ENCODE measurements at places on chromosomes 1 and 21. TPM values are rescaled to one million over a fixed set of nuclear protein-coding genes. Genes with fewer than 3 reads are reported as not detected.
A peak's percentile ranks its signal among the peaks of the same experiment; 100 is the strongest.

GRCh38 chr1:152141971-152142584 lies 16.9 kb downstream of the RPTN start:
- no peaks in the 10 kb centered on the region for H3K36me3 ChIP-seq
- no peaks in the 10 kb centered on the region for H3K27me3 ChIP-seq
- H3K4me1 ChIP-seq = no peaks in the 10 kb centered on the region
- no peak overlapping the region for H3K27ac ChIP-seq

GRCh38 chr1:39157304-39157703 lies 47.2 kb upstream of the MACF1 start:
- H3K27ac ChIP-seq = peak overlapping the region; percentile 14
- no peak overlapping the region for H3K4me3 ChIP-seq
- DNase-seq = no peak
- H3K27me3 ChIP-seq = no peaks in the 10 kb centered on the region

The GSTM1 gene
- total RNA-seq = 33.8 TPM

The OR10J1 gene
- not detected for total RNA-seq

Measured in breast epithelium (tissue), 4 donors.